ENCODE measurements at places on chromosomes 1 and 21. TPM values are rescaled to one million over a fixed set of nuclear protein-coding genes. Genes with fewer than 3 reads are reported as not detected.

DNA sequence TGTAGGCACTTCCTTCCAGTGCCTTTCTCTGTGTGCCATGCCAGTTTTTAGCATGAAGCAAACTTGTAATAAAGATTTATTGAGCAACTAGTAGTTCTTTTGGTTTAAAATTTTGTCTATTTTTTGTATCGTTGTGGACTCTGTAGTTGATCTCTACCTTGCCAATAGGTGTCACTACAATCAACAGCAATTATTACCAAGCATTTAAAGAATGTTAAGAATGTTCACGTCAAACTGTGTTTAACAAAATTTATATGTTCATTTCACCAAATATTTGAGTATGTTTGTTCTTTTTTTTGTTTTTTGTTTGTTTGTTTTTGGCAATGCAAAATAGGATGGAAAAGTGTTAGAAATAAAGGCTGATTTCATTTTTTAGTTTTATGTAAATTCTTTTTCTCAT, 208.1 kb downstream of the PATJ start:
- peak; percentile 47 for DNase-seq

- no peak for DNase-seq
Observed at GRCh38 chr1:57843760-57844159, 419.9 kb upstream of the DAB1 start.

- DNase-seq = no peak
Observed at GRCh38 chr1:228318823-228319241, 87.8 kb downstream of the TRIM11 start.

DNA sequence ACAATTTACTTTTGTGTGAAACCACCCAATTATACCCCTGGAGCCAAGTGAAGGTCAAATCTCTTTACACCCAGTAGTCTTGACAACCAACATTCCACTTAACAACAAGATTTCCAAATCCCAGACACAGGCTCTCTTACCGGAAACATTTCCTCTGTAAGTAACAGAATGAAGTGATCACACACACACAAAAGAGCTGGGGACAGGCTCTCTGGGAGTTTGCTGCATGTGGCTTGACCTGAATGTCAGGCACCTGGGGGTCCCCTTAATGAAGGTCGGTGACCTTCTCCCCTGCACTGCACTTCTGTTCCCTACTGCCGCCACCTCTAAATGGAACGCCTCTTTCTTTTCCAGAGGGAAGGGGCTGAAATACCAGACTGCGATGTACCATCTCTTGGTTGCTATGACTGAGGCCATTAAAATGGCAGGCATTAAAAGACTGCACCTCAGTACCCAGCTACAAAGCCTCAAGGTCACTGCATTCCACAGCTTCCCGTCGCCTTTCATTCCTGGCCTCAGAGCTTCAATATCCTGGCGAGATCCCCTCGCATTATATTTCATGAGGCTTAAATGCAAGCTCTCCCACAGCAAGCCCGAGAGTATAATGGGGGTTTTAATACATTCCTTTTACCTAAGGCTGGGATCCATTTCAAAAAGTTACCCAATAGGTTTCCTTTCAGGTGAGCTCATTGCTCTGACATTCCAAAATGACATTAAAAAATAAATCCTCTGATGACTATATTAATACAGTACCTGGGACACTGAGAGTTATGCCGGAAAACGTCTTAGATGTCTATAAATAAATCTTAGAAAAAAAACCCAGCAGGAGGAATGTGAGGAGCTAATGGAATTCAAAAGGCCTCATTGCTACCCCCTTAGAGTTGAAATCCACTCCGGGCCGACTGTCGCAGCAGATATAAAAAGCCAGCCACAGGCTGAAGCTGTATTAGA, 90.9 kb upstream of the DIRAS3 start:
- no peak for DNase-seq

GRCh38 chr1:197017558-197018146, 40.3 kb downstream of the CFHR5 start:
- DNase-seq = no peak

- no peak for DNase-seq
Observed at GRCh38 chr1:184959626-184960025, 14.7 kb downstream of the NIBAN1 start.

DNA sequence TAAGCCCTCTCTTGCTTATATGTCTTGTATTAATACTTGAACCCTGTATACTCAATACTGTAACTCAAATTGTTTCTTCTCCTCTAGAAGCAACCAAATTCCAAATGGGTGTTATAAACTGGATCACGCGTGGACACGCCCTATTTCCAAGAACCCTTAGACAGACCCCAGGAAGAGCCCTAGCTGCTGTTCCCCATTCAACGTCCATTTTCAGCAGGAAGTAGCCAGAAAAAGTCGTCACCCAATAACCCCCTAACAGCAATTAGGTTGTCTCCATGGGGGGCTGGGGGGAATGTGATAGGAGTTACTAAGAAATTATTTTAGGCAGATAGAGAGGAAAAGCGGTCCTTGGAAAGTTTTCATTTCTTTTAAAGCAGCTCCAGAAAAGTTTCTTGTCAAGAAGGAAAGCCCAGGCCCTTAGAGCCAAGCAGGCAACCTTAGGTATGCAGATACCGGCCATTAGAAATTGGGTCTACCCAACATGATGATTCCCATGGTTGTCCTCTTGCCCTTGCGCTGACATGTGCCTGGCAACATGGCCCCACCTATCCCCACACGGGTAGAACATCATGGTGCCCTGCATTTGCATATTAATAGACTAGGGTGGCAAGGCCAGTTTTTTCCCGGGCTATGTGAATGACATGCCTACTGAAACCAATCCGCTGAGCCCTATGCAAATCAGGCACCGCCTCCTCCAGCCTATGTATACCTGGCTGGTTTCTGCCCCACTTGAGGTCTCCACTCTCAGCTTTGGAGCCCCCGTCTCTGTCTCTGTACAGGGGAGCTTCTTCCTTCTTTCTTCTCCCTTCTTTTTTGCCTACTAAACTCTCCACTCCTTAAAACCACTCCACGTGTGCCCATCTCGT, 4.0 kb upstream of the CD46 start:
- DNase-seq = peak; percentile 57

GRCh38 chr1:21355956-21356355, 65.7 kb upstream of the ECE1 start:
- DNase-seq = no peak

DNA sequence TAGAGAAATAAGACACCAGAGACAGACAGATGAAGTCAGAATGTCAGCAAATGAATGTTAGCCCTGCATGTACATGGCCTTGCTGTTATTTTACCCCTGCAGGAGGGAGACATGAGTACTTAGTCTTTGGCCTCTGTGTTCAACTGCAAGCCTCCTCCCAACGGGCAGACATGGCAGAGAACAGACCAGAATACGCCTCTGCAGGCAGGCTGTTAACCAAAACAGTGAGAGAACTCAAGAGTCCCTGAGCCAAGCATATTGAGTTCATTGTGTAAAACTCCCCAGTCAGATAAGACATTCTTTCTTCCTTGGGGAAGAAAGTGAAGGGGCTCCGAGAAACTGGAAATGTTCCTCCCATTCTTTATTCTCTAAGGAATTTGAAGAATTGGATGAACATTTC, 150.9 kb downstream of the PHTF1 start:
- no peak for DNase-seq

- no peak for DNase-seq
Observed at GRCh38 chr1:79604490-79605198, 598.1 kb upstream of the ADGRL4 start.

DNA sequence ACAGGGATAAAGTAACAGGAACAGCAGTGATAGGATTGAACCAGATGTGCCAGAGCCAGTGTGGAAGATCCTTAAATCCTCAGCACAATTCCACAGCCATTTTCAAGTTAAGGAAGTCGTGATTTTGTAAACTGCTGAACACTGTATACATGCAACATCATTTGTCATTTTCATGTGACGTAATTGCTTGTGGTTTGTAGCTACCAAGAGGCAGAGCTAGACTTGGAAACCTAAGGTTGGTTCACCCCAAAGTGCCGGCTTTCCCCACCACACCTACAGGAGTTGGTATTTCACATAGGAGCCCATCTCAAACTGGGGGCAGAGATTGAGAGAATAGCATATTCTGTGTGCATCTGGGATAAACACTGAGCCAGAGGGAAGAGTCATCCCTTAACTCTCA, 113.9 kb downstream of the CAPN8 start:
- DNase-seq = no peak

- DNase-seq = no peak
Observed at GRCh38 chr1:236301958-236302335, 20.2 kb upstream of the ERO1B start.

DNA sequence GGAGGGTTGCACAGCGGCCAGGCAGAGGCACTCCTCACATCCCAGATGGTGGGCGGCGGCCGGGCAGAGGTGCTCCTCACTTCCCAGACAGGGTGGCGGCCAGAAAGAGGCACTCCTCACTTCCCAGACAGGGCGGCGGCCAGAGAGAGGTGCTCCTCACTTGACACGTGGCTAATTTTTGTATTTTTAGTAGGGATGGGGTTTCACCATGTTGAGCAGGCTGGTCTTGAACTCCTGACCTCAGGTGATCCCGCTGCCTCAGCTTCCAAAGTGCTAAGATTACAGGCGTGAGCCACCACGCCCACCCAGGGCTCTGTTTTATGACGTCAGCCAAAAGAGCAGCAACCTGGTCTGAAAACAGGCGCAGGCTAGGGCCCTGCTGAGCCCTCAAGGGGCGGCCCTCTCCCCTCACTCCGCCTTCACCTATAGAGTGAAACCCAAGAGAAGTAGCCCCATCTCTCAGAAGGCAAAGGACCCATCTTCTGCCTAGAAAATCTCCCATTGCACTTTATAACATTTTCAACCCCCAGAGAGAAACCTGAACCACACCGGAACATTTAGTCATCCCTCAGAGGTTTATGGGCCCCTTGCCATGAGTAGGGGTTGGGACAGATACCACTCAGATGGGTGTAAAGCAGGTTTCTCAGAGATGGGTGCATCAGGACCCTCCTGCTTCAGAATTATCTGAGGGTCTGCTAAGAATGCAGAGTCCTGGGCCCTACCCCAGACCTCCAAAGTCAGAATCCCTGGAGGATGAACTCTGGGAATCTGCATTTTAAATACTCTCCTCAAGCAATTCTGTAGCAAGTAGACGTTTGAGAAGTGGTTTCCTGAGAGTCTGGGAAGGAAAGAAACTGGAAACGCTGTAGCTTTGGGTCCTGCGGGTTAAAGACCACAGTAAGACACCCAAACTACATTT, 40.8 kb downstream of the CDK18 start:
- no peak for DNase-seq

DNA sequence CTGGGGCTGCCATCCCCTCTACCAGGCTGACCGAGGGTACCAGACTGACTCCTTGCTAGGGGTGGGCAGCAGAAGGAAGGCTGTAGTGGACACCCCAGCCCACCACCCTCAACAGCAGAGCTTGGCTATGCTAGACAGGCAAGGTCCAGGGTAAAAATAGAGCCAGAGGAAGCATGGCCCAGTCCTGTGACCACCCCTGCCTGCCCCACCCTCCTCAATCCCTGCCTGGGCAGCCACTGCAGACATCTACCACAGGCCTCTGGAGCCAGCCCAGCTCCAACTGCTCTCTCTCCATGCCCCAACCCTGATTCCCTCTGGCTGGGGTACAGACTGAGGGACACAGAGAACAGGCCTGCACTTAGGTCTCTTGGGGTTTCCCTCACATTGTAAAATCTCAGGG, 1.7 kb downstream of the S100A1 start:
- DNase-seq = no peak

GRCh38 chr1:10824821-10825540, 28.5 kb upstream of the CASZ1 start:
- no peak for DNase-seq

GRCh38 chr1:163069142-163069541, at the start of gene RGS4:
RGS4 (plus strand) TSS chr1:163069361; CDS start chr1:163069485, 124 bp downstream.
- DNase-seq = no peak

- DNase-seq = no peak
Observed at GRCh38 chr1:209038735-209039134, 544.8 kb upstream of the CAMK1G start.

- peak; percentile 57 for DNase-seq
Observed at GRCh38 chr1:76170513-76170912, 96.0 kb downstream of the ST6GALNAC3 start.

- DNase-seq = no peak
Observed at GRCh38 chr21:15616864-15617574, 112.8 kb upstream of the USP25 start.

RYR2 gene
- not detected for total RNA-seq

ITLN2 gene
- total RNA-seq = not detected

SZT2 gene
- 24.9 TPM for total RNA-seq

PLEKHN1 gene
- total RNA-seq = 0.72 TPM

OR2L8 gene
- total RNA-seq = not detected

ANGPTL3 gene
- not detected for total RNA-seq

OR10J4 gene
- not detected for total RNA-seq

RNF187 gene
- 127 TPM for total RNA-seq

GNG12 gene
- total RNA-seq = not detected

ASAP3 gene
- 0.60 TPM for total RNA-seq

PTPN14 gene
- 0.56 TPM for total RNA-seq

KRTAP21-2 gene
- total RNA-seq = not detected

EDARADD gene
- not detected for total RNA-seq
